CD4-positive, alpha-beta T cell treated with Interleukin-12 subunit alpha and Interleukin-12 subunit beta, for 1 hour (primary cell): ENCODE measurements at places on chromosomes 3 and 15.

- no peak for DNase-seq
These were observed at the start of gene TPM1 for GRCh38 chr15:63041974-63042876. Gene TPM1, plus strand, starts transcription at chr15:63042747. Its CDS starts 83 bp downstream, at chr15:63042830.

DNA sequence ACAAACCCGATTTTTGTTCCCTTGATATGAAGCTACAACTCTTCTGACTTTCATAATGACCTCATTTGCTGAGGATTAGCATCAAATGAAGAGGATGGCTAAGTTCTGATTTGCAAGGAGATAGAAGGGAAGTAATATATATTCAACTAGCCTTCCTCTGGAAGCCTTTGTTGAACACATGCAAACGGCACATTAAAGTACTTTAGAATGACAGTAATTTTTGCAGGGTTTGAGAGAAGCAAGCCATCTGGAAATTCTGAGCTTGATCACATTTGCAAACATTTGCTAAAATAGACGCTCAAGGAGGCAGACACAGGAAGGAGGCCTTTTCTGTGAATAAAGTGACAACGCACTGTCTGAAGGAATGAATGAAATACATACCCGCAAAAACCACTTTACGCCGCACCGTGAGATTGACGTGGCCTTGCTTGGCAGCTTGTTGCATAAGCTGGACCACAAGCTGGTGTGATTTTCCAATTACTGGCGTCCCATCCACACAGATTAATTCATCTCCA is 657.2 kb downstream of the MAGI1 start:
- no peak for DNase-seq

GRCh38 chr3:57752307-57752706 is 3.8 kb upstream of the SLMAP start:
- no peak for DNase-seq

DNA sequence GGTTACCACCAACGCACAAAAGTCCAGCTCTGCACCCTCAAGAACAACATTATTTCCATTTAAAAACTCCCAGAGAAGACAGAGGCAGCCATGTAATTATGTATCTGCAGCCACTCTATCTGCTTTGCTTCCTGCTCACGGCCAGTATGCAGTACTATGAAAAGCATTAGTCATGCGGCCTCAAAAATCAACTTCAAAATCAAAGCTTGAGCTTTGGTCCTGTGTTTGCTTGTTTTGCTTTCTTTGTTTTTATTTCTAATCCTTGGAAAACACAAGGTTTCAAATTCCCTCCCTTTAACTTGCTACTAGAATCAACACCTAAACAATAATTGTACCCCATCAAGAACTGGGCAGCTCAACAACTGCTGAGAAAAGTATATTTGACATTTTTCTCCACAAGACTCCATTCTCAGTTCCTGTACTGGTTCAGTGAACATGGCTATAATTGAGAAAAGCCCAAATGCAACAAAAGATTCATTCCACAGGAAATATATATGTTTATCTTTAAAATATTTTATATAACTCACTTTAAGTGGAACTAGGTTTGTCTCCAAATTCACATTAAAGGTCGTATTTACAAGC is 37.6 kb downstream of the GBE1 start:
- DNase-seq = no peak

- no peak for DNase-seq
These were observed 16.5 kb upstream of the FAM174B start for GRCh38 chr15:92672102-92672501.

DNA sequence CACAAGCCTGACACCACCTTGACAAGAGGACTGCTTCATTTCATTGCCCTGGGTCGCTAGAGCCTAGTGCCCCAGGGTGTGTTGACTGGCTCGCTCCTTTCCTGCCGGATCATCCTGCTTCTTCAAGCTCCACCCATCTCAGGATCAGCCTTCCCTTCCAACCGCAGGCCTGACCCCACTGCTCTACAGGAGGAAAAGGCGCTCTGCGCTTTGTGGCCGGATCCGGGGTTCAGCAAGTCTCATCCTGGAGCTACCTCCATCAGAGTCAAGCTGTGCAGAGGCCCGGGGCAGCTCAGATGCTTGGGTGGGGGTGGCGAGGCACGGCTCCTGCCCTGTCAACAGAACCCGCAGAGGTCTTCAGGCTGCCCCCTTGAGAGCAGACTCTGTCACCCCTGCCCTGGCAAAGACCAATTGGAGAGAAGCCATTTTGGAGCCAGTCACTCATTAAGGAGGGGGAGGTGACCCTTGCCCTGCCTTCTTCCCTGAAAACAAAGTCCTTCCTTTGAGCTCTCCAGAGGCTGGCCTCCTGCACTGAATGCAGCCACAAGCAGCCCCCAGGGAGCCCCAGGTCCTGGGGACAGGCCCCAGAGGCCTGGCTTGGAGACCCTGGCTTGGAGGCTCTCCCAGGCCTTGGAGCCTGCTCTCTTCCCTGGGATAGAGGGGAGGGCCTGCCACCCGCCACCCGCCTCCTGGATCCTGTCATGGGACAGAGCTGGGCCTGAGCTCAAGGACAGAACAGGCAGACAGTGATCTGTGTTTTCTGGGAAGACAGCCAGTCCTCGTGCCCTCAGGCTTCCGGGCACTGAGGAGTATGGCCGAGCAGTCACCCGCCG is 80.3 kb downstream of the CPN2 start:
- no peak for DNase-seq

DNA sequence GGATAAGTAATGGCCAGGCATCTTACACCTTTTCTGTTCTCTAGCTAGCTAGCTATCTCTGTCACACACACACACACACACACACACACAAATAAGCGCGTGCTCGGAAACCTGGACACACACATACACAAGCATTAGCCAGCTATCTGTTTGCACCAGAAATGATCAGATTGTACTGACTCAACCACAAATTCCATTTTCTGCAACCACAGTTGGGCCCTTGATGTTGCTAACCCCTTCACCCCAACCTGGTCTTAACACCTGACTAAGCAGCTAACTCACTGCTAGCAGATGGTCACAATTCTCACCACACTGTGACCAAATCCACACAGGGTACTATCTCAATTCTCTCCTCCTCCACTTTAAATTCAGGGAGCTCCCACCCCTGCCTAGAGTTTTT is 183.0 kb upstream of the THBS1 start:
- DNase-seq = no peak

GRCh38 chr3:109346770-109347295 is 9.5 kb upstream of the DPPA4 start:
- no peak for DNase-seq

GRCh38 chr15:62306851-62307504 is 141.9 kb upstream of the C2CD4B start:
- DNase-seq = peak; percentile 0

- no peak for DNase-seq
These were observed 14.4 kb upstream of the SENP7 start for GRCh38 chr3:101527441-101527840.

- no peak for DNase-seq
These were observed 19.8 kb downstream of the RAB7A start for GRCh38 chr3:128745742-128746141.

GRCh38 chr3:153573481-153573880 is 411.5 kb downstream of the RAP2B start:
- DNase-seq = no peak

- no peak for DNase-seq
These were observed 357.1 kb upstream of the CFAP20DC start for GRCh38 chr3:59406943-59407342.

- no peak for DNase-seq
These were observed 85.5 kb upstream of the GBE1 start for GRCh38 chr3:81846988-81847387.
